ENCODE measurements at places on chromosomes 4 and X.

DNA sequence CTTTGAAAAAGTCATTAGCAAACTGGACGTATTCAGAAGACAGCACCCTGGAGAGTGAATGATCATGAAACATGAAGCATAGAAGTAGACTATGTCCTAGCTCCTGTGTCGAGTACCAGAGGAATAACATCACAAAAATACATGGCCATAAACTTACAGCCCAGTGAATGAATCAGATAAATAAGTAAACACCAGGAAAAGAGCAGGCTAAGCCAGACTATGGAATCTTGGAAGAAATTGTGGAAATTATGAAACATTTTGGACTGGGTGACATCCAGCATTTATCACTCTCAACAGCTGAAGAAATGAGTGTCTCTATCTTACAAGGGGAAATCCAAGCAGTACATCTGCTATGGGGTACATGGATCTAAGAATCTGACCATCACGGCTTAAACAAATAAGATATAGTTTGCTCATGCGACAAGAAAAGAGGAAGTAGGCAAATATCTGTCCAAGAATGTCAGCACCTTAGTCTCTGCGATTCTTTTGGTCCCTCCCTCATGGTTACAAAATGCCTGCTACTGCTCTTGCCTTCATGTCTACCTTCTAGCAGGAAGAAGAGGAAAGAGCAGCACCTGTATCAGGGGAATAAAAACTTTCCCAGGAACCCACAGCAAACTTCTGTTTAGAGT lies 481.5 kb downstream of the BCOR start:
- no peak for DNase-seq

- DNase-seq = no peak
Observed at GRCh38 chr4:154491341-154492271, at the start of gene DCHS2. TSS of gene DCHS2 (minus strand) at chr4:154491799. CDS start at chr4:154491355, 444 bp downstream.

DNA sequence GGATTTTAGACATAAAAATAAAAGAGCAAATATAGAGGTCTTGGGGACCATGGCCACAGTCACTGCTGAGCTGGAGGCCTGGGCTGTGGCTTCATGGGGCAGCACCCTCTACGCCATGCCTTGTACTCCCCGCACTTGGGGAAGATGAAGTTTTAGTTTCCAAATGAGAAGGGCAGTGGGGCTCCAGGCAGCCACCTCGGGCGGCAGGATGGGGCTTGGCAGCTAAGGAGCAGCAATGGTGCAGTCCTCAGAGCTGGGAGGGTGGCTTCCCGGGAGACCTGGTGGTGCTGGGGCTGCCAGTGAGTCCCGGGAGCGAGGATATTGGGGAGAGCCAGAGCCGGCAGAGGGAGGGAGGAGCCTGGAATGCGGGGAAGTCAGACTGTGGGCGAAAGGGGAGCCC lies 2.4 kb downstream of the CXCR3 start:
- no peak for DNase-seq

GRCh38 chr4:61086979-61087378 lies 113.1 kb upstream of the ADGRL3 start:
- no peak for DNase-seq

- DNase-seq = no peak
Observed at GRCh38 chrX:16923157-16923556, 23.3 kb upstream of the REPS2 start.

GRCh38 chr4:166282081-166282770 lies 409.2 kb downstream of the TLL1 start:
- no peak for DNase-seq

GRCh38 chrX:135544338-135544948 lies 24.0 kb downstream of the INTS6L start:
- no peak for DNase-seq

DNA sequence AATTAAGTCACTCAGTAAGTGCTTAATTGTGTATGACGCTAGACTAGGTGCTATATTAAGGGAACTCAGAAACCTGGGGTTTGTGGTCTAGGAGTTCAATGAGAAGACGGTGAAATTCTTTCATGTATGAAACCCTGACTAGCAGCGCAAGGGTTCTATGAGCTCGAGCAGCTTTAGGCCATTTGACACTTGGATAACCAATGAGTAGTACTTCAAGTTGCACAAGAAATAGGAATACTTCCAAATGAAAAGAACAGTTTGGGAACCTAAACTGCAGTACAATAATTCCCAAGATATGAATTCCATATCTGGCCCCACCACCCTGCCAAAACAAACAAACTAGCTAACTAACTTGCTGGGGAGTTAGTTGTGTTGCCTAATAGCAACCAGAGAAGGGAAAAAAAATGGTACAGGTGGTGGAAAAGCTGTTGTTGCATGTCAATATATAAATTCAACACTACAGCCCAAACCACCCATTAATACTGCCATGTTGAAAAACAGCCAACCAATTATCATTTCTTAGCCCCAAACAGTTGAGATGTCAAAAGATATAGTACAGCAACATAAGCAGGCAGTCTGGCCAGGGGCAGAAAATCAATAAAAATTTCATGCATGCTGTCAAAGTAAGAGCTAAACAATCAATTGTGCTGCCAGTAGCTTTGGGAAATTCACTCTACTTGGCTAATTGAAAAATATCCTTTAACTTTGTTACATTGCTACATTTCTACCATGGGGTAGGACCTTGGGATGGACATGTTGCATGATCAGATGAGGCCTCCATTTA lies 54.6 kb upstream of the MCF2 start:
- DNase-seq = no peak

DNA sequence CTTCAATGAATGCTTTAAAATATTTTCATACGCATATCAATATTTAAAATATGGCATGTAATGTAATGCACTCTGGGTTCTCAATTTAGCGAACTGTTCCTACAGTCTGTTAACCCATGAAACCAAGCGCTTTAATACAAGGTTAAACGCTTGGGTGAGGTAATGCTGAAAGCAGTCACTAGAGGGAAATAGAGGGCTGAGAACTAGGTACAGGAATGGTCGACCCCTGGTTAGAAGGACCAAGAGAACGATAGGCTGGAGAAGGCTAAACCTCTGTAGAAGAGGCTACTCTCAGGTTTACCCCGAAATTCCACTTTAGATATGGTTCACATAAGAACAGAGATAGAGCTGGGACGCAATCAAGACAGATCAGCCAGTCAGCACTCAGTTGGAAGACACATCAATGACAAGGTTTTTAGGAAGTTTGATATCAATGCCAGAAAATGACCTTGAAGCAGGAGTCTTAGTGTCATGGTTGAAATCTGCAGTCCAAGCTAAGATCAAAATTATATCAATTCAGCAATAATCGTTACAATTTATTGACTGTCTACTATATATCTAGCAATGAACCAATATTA lies 26.9 kb downstream of the ARSJ start:
- no peak for DNase-seq

GRCh38 chrX:135520022-135520552 lies 373 bp upstream of the INTS6L start:
- DNase-seq = no peak

- DNase-seq = no peak
Observed at GRCh38 chrX:16060252-16060651, 63.1 kb upstream of the GRPR start.

GRCh38 chr4:136562834-136563233 lies 969.5 kb downstream of the PCDH18 start:
- no peak for DNase-seq

DNA sequence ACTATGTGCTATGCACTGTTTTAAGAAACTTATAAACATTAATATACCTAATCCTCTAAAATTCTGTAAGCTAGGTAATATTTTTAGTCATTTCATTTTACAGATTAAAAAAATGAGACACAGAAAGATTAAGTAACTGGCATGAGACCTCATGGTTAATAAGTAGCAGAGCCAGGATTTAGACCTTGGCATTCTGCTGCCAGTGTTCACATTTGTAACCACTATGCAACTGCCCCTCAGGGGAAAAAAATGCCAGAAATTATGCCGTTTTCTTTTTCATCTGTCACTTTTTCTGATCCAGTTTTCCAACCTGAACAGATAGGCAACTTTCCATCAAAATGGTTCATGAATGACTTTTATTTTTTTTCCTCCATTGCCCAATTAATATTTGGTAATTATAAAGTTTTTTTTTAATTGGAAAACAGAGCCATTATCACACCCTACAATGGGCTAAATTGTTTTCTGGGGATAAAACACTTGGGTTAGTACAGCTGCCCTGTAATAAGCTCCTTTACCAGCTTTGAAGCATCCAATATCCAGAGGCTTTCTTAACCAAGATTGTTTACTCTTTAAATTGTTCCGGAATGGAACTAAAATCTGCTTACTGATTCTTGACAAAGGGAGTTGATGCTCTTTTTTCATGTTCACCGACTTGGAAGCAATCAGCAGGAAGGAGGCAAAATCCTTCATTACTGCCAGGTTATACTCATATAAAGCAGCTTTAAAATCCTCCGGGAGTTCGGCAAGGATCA lies 56.4 kb upstream of the DDX60 start:
- DNase-seq = no peak

DNA sequence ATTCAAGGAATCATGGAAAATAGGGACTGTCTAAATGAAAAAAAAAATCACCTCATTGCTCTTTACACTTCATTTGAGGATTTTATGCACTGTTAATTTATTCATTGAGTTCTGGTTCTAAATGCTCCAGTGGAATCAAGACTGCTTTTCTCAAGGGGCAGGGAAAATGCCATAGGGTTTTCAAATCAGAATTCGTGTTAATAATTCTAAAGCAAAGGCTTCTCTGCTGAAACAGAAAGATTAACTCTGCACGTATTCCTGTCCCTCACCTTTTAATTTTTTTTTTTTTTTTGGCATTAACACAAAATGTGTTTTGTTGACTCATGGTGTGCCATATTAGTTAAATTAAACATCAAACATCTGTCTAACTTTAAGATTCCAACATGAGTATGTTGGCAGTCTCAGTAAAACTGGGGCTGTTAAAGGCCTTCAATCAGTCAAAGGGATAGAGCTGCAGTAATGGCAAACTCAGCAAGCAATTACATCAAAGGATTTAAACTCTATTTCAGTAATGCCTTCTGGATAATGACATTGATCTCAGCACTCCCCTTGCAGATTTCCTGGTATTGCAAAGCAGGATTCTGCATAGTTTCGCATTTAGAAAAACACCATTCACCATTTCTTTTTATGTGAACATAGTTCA lies 878.1 kb downstream of the RAPGEF2 start:
- no peak for DNase-seq

DNA sequence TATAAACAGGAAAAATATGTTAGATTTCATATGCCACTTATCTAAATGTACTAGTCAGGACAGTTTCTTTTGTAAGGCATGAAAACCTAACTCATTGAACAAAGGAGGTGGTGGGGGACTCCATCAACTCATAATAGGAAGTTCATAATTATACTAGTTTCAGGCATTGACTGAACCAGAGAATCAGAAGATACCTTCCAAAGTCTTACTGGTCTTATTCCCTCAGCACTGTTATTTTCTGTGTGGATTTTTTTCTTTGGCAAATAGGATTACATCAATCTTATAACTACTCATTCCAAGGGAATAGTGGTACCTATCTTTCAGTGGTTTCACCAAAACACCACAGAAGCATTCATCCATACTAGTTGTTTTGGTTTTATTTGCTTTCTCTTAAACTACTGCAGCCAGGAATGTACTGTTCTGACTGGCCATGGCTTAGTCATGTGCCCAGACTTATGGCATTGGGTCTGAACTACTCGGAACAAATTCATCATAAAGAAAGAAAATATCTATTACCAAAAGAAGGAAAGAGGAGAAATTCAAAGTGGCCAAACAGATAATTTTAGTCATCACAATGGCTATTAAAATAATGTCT lies 273.9 kb downstream of the ARAP2 start:
- DNase-seq = no peak

- no peak for DNase-seq
Observed at GRCh38 chr4:4704267-4704666, 155.2 kb upstream of the MSX1 start.

GRCh38 chrX:20967725-20968124 lies 406.5 kb upstream of the CNKSR2 start:
- no peak for DNase-seq

DNA sequence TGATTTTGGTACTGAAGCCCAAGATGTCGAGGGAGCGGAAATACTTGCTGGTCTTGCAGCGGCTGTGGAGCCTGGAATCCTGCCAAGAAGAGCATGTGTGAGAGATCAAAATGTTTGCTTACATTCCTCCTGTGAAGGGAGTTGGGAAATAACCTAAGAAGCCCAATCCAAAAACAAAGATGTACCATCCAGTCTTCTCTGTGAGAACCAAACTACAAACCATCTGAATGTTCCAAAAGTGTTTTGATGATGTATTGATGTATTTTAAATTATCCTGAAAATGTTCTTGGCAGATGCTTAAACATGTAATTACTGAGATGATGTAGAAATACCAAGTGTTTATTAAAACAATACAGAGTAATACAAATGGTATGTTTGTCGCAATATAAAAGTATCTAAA lies 10.1 kb upstream of the ADH1A start:
- DNase-seq = no peak

GRCh38 chr4:156672492-156673305 lies 298.9 kb downstream of the PDGFC start:
- DNase-seq = no peak

DNA sequence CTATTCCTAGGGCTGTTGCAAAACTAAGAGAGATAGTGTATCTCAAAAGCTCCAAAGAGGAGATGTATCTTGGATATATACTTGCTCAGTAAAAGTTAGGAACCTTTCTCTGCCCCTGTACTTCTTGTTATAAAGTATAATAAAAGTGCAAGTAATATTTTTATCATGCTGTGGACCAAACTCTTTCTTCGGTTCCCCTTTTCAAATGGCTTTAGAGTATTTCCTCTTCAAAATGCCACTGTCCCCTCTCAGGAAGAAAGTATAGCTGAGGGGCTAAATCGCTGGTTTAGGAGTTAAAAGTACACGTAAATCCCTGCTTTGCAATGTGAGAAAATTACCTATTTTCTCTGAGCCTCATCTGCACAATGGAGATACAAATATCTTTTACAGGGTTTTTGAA lies 169.1 kb upstream of the FTHL17 start:
- no peak for DNase-seq

DNA sequence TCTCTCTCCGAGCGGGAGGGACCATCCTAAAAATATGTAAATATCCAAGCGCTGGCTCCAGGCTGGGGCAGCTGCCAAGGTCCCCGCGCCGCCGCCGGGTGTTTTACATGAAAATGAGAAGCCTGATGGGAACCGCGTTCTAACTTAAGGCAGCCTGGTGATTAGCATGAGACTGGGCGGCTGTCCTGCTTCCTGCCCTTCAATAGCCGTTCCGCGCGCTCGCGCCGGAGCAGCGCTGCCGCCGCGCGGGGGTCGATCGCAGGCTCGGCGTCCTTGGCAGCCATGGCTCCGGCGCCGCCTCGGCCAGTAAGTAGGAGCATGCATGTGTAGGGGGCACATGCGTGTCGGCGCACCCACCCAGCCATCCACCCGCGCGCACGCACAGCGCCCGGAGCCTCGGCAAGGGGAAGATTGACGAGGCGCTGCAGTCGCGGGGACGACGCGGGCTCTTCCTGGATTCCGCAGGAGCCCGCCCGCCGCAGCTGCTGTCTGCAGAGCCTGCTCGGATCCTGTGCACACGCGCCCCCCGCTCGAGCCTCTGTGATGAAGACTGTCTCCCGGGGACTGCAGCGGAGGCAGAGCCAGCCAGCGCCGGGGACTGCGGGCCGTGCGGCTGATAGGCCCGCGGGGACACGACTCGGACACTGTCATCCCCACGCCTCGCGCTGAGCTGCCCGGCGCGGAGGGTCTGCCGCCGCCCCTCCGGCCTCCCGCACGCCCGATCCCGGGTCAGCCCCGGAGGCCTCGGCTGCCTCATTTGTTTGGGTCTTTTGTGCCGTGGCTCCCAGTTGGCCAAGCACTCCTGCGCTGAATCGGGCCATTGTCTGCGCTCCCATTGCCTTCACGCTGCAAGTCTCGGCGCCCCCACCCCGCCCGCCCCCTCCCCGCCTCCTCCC lies 734 bp downstream of the STOX2 start:
- no peak for DNase-seq

- no peak for DNase-seq
Observed at GRCh38 chr4:186227744-186228513, 622 bp downstream of the KLKB1 start.

Measured in effector CD8-positive, alpha-beta T cell (primary cell).